GM06990 (cell line): ENCODE measurements at places on chromosomes 7 and 10.

GRCh38 chr10:69732147-69732825 lies 69.4 kb upstream of the COL13A1 start:
- no peak for DNase-seq

DNA sequence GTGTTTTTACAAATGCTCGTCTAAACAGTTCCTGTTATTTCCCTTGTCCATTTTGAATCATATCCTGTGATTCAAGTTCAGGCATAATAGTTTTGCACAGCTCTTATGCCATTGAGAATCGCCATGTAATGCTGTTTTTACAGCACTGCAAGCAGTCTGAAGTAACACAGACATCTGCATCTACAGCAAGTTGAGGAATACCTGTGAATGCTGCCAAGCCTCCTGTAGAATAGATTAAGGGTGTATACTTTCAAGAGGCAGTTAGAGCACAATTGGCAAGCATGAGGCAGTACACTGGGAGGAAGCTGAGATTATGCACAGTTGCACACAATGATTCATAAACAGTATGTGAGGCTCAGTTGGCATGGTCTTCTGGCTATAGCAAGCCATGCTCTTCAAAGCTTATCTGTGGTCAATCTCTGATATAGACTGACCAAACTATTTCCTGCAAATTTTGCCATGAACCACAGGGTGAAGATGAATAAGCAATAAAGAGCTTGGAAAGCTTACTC lies 121.9 kb upstream of the AKR1E2 start:
- no peak for DNase-seq

DNA sequence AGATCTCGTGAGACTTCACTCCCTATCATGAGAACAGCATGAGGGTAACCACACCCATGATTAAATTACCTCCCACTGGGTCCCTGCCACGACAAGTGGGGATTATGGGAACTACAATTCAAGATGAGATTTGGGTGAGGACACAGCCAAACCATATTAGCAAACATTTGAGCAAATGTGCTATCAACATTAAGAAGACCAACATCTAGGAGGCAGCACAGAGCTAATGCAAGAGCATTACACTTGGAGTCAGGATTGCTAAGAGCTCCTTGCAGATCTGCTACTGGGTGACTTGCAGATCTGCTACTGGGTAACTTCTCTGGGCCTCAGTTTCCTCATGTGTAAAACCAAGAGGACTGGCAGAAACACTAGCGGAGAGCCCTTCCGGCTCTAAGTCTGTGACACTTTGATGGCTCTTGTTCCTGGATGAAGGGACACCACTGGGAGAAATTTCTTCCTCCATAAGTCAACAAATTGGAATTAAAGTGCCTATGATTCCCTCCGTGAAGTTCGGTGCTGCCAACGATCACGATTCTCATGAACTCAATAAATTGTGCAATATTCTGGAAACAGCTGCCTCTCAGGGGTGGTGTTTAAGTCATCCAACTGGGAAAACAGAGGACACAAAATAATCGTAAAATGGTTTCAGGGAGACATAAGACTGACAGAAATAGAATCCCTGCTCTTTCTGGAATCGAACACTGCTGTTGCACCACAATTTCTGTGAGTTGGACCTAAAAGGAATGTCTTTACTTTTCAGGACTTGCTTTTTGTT lies 115.8 kb upstream of the ITGB1 start:
- DNase-seq, result no peak

DNA sequence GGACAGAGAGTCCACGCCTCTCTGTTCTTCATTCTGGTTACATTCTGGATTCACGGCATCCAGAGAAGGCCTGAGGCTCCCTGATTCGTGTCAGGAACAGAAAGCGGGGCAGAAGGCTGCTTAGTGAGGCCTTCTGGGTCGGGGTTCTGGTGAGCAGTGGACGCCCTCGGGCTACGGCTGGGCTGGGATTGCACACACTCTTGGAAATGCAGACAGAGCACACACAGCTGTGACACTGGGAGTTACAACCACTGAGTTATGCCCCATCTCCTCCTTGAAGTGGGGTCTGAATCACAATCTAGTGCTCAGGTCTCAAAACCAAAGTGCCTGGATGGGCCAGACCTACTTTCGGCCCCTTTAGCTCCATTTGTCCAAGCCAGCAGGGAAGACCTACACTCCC lies 156.9 kb upstream of the GDF10 start:
- DNase-seq, result no peak
